Activated effector memory CD4-positive, alpha-beta T cell treated with anti-CD3 and anti-CD28 coated beads, Interleukin-2, amount 50 U/mL, for 16 hours (primary cell): ENCODE measurements at places on chromosomes 16 and 17.

DNA sequence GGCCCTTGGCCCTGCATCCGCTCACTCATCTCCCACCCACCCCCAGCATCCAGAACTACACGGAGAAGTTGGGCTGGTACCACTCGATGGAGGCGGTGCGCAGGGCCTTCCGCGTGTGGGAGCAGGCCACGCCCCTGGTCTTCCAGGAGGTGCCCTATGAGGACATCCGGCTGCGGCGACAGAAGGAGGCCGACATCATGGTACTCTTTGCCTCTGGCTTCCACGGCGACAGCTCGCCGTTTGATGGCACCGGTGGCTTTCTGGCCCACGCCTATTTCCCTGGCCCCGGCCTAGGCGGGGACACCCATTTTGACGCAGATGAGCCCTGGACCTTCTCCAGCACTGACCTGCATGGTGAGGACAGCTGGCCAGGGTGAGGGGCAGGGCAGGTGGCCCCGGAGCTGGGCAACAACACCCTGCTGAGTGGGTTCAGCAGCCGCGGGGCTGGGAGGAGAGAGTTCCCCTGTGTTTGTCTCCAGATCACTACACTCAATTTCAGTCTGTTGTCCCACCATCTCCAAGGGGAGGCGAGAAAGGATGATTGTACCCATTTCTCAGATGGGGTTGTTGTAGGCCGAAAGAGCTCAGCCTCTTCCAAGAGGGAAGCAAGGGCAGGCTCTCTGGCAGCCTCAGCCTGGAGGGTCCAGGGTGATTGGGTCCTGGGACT lies 14.4 kb downstream of the MMP15 start:
- DNase-seq: no peak

- no peak for DNase-seq
Measured at GRCh38 chr17:67335245-67335835, 31.0 kb downstream of the PSMD12 start.

DNA sequence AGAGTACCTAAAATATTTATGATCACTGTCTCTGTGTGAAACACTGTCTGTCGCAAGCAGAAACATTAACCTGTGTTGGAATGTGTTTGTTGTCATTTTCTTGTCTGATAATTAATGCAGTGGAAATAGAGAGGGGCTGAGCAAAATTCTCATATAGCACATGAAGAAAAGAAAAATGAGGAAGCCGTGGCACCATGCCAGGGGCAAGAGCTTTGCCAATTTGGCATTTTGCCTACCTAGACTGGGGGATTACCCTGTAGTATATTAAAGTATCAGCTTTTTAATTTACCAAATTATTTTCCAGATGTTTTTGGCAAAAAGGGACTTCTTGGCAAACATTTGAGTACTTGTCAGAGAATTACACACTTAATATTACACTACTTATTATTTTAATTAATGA lies 1326.6 kb upstream of the GOT2 start:
- DNase-seq: no peak

GRCh38 chr16:11735787-11736186 lies 6.9 kb downstream of the TXNDC11 start:
- no peak for DNase-seq

DNA sequence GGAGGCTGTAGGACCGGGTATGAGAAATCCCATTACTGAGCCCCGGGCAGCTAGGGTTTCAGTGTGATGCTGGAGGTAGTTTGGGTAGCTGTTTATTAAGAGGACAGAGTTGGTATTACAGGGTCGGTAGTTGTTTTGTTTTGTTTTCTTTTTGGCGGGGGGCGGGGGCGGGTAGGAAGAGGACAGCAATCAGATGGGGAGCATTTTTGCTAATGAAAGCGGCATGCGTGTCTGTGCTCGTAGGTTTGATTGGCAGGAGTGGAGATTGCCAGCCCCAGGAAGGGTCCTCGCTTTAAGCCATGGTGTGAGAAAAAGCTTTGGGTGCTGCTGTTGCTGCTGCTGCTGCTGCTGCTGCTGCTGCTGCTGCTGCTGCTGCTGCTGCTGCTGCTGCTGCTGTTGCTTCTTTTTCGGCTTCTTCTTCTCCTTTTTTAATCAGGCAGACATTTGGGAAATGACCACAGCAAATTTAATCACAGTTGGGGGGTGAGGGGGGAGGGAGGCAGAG lies 498.5 kb upstream of the ZFHX3 start:
- no peak for DNase-seq

- peak; percentile 60 for DNase-seq
Measured at GRCh38 chr17:77328823-77329740, 188.3 kb downstream of the SEC14L1 start.

- DNase-seq: no peak
Measured at GRCh38 chr17:49000943-49001342, 3.8 kb downstream of the IGF2BP1 start.

- no peak for DNase-seq
Measured at GRCh38 chr17:42618442-42619150, 9.1 kb downstream of the TUBG1 start.

GRCh38 chr17:3956983-3957382 lies 7.3 kb downstream of the ATP2A3 start:
- DNase-seq: no peak

DNA sequence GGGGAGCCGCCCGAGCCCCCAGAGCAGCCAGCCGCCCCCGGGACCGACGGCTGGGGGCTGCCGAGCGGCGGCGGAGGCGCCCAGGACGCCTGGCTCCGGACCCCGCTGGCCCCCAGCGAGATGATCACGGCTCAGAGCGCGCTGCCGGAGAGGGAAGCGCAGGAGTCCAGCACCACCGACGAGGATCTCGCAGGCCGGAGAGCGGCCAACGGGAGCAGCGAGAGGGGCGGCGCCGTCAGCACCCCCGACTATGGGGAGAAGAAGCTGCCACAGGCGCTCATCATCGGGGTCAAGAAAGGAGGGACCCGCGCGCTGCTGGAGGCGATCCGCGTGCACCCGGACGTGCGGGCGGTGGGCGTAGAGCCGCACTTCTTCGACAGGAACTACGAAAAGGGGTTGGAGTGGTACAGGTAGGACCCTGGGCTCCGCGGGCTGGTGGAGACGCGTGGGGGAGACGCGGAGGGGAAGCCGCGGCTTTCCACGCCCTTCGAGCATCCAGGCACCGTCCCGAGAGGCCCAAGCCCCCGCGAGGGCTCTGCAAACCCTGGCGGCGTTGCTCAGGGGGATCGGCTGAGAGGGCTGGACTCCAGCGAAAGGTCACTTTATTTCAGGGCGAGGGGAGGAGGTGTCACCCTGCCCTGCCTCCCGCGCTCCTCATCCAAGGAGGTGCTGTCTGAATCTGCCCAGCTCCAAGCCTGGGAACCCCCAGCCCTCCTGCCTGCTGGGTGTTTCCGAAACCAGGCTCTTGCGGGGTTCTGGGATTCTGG lies 1.2 kb downstream of the HS3ST4 start:
- no peak for DNase-seq

- no peak for DNase-seq
Measured at GRCh38 chr17:65753348-65753747, 191.9 kb upstream of the AXIN2 start.

- DNase-seq: no peak
Measured at GRCh38 chr17:21283482-21284318, 811 bp upstream of the MAP2K3 start.

DNA sequence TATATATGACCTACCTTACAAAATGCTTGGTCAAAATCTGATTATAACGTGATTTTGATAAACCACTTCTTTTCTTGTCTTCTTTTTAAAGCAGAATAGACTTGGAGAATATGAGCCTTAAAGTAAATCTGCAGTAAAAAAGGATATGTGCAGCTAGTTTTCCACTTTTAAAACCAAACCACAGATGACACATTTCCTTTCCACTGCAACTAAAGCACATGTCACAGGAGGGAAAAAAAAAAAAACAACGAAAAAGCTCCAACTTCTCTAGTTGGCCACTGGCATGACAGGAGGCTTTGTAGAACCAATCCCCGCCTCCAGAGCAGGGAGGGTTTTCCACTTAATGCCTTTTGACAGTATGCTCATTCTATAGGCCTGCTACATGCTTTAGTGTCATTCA lies at the start of gene EVI2A:
Gene EVI2A (minus strand): TSS at position 142 of the 400 bp plus-strand sequence. CDS start 2,609 bp downstream, outside the sequence.
- DNase-seq: peak; percentile 91
